Stimulated activated CD4-positive, alpha-beta T cell treated with anti-CD3 and anti-CD28 coated beads, Interleukin-2, amount 100 ng/mL, for 4 hours (primary cell): ENCODE measurements at places on chromosomes 2 and 18.

DNA sequence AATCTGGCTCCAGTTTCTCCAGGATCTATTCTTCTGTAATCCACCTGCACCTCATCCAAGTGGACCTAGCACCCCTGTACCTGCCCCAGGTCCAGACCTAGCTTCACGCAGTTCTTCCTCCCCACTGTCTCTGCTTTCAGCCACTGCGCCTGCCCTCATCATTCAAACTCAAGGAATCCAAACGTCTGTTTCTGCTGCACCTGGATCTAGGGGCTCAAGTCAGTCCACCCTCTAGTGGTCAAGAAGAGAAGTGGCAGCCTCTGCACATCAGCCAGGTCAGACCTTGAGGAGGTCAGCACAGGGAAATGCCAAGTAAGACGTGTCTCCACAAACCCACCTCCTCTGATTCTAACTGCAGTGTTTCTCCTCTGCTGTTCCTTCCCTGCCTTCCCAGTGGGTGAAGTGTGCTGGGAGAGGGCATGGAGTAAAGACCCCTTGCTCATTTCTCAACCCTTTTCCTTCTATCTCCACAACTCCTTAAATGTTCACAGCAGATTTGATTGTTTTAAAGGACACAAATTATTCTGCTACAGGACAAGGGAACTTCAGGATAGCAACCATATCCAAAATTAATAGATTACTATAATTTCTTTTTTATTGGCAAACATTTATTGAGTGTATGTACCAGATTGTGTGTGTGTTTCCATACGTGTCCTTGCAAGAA lies 8.6 kb upstream of the RNF152 start:
- DNase-seq = no peak

GRCh38 chr2:198441246-198441645 lies 636.9 kb downstream of the PLCL1 start:
- no peak for DNase-seq

- no peak for DNase-seq
Observed at GRCh38 chr18:48824231-48824970, 126.4 kb downstream of the SMAD7 start.

GRCh38 chr2:154243685-154244084 lies 372.0 kb downstream of the GALNT13 start:
- DNase-seq = no peak

DNA sequence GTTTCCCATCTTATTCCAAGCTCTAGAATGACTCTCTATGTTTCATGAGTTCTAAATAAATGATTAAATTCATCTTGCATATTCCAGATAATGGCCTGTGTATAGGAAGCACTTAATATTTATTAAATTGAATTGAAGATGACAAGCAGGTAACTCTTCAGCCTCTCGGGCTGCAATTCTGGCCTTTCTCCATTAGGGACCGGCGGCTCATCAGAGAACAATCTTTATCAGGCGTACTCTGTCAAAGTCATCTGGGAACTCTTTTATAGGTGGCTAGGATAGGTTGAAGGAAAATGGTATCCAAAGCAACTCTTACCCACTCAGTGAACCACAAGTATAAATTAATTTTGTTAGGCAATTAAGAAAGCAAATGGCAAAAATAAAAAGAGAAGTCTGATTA lies 308.5 kb downstream of the NOL4 start:
- no peak for DNase-seq

- no peak for DNase-seq
Observed at GRCh38 chr2:88190808-88191721, 20.9 kb downstream of the THNSL2 start.

DNA sequence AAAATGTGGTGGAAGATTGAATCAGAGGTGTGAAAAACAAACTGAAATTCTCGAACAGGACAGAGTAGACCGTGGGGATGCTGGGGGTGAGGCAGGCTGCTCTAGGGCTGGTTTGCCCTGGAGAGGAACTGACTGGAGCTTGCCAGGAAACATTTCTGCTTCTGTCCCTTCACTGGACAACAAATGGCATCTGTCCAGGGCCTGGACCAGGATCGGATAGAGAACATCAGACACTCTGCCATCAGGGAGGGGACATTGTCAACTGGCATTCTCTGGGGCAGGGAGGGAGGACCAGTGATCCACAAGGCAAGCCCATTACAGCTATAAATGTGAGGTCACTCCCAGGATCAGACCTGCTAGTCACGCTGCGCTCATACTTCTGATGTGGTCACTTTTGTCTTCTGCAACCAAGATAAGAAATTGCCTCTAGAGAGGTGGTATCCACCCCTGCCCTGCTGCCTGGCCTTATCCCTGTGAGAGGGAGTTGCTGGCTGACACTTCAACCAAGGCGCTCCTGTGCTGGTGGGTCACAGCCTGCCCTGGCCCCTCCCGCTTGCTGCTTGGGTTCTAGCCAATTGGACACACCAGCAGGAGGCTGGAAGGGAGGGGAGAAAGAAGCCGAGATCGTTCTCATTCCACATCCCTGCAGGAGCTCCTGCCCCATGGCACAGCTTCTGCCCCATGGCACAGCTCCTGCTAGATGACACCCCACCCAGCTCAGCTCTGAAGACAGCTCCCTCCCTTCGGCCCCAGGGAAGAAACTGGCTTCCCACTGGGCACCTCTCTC lies 8.7 kb downstream of the NPPC start:
- DNase-seq = no peak

DNA sequence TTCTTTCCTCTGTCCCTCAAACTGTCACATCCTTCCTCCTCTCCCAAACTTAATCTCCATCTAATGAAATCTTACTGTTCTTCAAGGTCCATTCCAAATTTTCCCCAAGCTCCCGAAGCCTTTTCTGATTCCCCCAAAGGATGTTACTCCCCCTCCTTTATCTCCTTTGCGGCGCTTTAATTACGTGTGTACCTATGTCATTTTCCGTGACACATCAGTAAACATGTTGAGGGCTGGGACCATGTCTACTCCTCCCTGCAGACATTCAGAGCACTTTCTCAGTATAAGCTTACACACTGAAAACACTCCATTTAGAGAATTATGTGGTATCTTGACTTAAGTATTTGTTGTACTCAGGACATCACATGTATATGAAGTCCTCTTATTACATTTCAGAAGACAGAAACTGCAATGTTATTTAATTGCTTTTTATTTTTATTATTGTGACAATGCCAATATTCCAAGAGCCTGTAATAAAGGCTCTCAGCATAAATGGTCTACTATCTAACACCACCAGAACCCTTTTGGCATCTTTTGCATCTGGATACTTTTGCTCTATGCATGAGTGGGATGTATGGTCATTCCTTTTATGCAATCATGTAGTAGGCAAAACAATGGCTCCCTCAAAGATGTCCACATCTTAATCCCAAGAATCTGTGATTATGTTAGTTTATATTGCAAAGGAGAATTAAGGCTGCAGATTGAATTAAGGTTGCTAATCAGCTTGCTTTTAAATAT lies 1.8 kb downstream of the NMI start:
- no peak for DNase-seq

- DNase-seq = no peak
Observed at GRCh38 chr2:236156095-236156859, 11.9 kb downstream of the GBX2 start.

DNA sequence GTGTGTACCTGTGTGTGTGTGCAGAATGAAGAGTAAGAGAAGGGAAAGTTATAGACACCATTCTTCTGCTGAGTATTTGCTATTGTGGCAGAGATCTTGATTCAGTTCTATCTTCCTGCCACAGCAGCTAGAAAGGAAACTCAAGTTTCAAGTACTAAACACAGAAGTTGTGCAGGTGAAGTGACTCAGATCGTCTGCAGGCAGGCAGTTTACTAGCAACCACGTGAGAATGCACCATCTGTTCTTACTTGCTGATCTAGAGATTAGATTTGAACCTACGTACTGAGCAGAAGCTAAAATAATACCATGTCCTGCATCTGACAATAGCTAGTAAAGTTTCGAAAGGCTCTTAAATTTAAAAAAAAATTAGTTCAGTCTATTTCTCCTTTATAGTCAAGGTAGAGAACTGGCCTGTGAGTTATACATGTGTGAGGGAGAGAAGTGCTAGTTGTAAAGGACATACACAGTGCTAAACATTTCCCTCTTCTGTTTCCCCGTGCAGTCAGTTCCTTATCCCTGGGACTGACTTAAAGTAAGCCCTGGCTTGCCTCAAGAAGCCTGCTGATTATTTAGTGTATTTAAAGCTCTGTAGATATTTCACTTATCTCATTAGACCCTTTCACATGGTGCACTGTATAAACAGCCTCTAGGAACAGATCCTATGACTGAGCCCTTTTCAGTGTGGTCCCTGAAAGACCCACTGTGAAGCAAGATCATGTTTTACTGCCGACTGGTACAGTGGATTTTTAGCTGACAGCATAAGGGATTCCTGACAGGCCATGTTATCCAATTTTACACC lies 45.0 kb downstream of the SLC38A11 start:
- DNase-seq = no peak

DNA sequence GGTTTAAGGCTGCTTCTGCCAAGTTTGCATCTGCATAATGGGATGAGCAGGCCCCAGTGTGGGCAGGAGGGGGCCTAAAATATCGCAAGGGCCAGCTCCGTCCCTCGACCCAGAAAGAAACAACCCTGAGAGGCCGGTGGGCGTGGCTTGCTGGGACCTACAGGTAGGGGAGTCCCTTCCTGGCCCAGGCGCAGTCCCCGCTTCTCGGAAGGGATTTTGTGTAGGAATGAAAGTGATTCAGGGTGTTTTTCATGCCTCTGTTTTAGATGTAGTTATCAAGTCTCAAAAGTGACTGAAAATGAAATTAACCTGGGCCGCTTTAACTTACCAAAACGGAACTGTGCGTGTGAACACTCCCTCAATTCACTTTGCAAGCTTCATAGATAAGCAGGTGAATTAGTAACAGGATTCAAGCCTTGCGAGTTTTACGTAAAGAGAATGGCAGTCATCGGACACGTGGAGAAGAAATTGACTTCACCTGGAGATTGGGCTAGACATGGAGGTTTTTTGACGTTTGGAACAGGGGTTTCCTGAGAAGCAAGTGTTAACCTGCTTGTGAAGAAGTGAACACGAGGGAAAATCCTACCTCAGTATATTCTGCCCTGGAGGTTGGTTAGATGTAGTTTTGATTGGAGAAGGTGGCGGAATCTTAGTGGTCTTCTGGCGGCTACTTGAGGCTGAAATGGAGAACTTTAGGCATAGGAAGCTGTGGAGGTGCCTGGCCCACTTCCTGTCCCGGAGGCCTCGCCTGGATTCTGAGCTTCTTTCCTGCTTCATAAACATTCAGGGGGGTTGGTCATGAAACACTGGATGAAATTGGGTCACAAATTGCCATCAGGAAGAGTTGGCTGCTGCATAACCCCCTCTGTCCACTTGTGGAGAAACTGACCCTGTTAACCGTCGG lies 1.7 kb downstream of the NCK2 start:
- DNase-seq = peak; percentile 80

- no peak for DNase-seq
Observed at GRCh38 chr18:59468821-59469220, 109.8 kb upstream of the LMAN1 start.

GRCh38 chr2:199814101-199814816 lies 36.7 kb downstream of the FTCDNL1 start:
- no peak for DNase-seq

DNA sequence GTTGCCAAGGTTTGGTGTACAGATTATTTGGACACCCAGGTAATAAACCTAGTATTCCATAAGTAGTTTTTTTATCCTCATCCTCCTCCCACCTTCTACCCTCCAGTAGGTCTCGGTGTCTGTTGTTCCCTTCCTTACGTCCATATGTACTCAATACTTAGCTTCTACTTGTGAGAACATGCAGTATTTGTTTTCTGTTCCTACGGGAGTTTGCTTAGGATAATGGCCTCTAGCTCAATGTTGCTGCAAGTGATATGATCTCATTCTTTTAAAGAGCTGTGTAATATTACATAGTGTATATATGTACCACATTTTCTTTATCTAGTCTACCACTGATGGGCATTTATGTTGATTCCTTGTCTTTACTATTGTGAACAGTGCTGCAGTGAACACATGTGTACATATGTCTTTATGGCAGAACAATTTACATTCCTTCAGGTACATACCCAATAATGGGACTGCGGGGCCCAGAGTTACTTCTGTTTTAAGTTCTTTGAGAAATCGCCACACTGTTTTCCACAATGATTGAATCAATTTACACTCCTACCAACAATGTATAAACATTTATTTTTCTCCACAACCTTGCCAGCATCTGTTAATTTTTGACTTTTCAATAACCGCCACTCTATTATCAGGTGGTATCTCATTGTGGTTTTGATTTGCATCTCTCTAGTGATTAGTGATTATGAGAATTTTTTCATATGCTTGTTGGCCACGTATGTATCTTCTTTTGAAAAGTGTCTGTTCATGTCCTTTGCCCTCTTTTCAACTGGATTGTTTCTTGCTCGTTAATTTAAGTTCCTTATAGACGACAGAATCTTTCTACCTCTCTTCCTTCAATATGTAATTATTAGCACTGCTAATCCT lies 88.0 kb downstream of the MEMO1 start:
- no peak for DNase-seq

- no peak for DNase-seq
Observed at GRCh38 chr18:62736077-62736855, 20.9 kb downstream of the PHLPP1 start.

- no peak for DNase-seq
Observed at GRCh38 chr2:235850771-235851551, 317.2 kb downstream of the GBX2 start.

- DNase-seq = no peak
Observed at GRCh38 chr18:10482363-10482984, 28.0 kb downstream of the APCDD1 start.
